ENCODE measurements at places on chromosomes 6 and 20.

- DNase-seq = no peak
These were observed 3.3 kb upstream of the RSPO3 start for GRCh38 chr6:127115084-127115655.

DNA sequence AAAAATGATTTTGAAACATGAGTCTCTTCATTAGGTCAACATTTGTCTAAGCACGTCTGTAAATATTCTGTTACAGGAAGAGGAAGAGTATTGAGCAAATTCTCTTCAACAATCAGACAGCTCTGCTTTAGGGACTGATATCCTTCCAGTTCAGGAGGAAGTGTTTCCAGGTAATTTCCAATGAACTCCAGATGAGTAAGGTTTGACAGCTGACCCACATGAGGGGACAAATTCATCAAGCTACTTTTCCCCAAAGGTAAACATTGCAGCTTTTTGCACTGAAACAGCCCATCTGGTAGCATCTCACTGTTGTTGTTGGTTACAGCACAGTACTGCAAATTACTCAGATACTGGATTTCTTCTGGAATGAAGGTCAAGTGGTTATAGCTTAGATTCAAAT, 18.1 kb downstream of the ENPP1 start:
- DNase-seq = no peak

GRCh38 chr20:41137614-41138474, 501 bp downstream of the PLCG1 start:
- DNase-seq = peak; percentile 59

DNA sequence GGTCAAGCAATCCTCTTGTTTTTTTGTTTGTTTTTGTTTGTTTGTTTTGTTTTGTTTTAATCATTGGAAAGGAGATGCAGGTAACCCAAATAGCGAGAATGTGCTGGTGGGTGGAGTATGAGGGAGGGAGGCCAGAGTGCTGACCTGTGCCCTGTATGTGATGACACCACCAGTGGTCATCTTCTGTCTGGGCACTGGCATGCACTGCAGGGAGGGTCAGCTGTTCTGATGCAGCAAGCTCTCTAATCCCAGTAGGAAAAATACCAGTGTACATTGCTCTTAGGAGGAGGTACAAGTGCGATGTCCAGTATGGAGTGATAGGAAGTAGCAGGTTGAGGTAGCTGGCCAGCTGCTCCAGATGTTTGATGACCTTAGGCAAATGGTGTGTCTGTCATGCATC, 2.9 kb upstream of the CST1 start:
- no peak for DNase-seq

- DNase-seq = no peak
These were observed 46.1 kb upstream of the PBOV1 start for GRCh38 chr6:138264372-138264880.

DNA sequence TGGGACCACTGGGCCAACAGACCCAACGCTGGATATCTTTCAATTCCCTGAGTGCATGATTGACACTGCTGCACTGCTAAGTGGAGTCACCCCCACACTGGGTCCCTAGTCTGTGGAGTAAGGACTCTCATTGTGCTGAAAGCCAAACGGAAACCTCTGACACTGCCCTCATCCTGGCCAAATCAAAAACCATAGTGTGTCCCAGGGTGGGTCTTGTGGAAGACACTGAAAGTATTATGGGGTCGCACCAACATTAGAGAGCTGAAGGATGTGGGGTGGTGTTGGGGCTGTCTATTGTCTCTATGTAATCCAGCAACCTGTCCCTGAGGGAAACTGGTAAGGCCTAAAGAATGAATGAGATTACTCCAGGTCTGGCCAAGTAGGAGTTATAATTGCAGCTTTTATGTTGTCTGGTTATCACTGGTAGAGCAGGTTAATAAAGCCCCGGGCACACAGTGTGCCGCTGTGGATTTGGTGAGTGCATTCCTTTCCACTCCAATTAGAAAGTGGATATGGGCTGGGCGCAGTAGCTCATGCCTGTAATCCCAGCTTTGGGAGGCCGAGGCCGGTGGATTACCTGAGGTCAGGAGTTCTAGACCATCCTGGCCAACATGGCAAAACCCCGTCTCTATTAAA, 57.9 kb downstream of the HLA-A start:
- no peak for DNase-seq

DNA sequence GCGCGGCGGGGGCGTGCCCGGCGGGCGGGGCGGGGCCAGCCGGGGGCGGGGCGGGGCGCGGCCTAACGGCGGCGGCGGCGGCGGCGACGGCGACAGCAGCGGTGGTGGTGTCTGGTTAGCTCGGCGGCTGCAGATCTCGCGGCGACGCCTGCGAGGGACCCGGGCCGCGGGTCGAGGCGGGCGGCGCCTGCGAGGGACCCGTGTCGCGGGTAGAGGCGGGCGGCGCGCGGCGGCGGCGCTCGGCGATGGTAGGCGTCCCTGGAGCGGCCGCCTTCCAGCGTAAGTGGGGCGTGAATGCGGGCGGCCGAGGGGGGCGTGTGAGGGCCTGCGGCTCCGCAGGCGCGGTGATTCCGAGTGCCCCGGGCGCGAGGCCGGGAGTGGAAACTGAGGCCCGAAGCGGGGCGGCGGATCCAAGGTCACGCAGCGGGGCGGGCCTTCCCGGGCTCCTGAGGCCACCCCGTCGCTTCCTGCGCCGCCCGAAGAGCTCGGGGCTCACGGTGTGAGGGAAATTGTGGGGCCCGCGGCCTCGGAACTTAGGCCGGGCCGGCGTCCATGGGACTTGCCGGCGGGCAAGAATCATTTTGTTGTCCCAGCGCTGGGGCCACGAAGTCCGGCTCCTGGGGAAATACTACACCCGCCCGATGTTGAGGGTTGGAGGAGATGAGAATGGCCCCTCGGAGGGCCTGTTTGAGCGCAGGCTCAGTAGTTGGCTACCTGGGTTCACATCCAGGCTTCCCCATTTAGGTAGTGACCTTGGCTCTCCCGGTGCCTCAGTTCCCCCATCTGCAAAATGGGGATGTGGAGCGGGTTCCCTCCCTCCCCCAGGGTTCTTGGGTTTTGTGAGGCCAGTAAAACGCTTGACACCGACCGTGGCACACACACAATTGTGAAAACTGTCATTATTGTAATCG, at the start of gene CBFA2T2:
Gene CBFA2T2, plus strand, starts transcription at position 74 of the 911 bp plus-strand sequence. Its CDS starts 172 bp downstream, at position 246.
- no peak for DNase-seq

DNA sequence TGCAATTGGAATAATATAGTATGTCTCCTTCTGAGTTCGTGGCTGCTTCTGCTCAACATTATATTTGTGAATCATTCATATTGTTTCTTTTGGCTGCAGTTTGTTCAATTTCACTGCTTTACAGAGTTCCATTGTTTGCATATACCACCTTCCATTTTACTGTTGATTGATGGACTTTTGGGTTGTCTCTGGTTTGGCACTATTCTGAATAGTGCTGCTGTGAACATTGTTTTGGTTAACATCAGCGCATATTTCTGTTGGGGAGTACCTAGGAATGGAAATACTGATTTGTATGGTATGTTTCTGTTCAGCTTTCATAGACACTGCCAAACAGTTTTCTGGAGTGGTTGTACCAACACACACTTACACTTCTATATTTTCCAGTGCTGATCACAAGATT, 46.9 kb downstream of the UST start:
- no peak for DNase-seq

DNA sequence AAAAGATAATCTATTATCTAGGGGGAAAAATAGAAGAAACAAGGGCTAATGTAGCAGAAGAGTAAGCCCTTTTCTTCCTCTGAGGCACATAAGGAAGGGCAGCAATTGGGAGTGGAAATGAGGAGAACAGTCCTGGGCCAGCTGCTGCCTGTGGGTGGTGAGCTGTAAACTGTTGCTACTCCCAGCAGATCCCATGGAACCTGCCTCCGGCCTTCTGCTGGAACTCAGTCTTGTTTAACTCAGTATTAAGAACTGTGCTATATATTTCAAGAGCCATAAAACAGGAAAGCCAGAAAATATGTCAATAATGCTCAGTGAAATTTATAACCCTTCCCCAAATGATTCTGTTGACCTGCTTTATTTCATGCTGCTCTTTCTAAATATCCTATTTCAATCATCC, 464.2 kb downstream of the COL12A1 start:
- DNase-seq = no peak

- no peak for DNase-seq
These were observed 404.5 kb downstream of the SYNE1 start for GRCh38 chr6:152232501-152233151.

GRCh38 chr6:158630938-158631616, 13.5 kb downstream of the DYNLT1 start:
- DNase-seq = no peak

DNA sequence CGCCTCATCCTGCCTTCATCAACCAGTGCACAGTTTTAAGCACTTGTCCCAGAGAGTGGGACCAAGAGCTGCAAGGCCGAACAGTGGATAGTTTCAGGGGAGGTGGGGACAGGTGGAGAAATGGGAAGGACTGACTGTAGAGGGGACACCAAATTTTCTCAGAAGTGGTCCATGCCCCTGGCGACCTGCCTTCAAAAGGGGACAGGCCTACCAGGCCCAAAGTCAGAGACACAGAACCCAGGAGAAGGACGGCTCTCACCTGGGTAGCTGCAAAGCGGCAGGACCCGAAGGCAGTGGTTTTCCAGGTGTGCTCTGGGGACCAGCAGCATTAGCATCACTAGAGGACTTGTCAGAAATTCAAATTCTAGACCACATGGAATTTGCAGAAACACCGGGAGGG, 5.8 kb downstream of the TFEB start:
- DNase-seq = no peak

- DNase-seq = no peak
These were observed 1.6 kb upstream of the UCKL1 start for GRCh38 chr20:63957690-63958441.

DNA sequence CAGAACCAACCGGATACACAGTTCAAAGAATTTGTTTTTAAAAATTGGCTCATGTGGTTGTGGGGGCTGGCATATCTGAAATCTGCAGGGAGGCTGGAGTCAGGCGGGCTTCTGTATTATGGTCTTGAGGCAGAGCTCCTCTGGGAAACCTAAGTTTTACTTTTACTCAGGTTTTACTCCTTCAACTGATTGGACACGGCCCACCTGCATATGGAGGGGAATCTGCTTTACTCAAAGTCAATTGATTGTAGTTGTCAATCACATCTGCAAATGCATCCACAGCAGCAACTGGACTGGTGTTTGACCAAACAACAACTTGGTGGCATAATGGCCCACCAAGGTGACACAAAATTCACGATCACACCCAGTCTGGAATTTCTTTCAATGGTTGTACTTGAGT, 103.4 kb downstream of the ERMARD start:
- no peak for DNase-seq

- DNase-seq = no peak
These were observed 16.1 kb downstream of the TTK start for GRCh38 chr6:80020381-80021120.

DNA sequence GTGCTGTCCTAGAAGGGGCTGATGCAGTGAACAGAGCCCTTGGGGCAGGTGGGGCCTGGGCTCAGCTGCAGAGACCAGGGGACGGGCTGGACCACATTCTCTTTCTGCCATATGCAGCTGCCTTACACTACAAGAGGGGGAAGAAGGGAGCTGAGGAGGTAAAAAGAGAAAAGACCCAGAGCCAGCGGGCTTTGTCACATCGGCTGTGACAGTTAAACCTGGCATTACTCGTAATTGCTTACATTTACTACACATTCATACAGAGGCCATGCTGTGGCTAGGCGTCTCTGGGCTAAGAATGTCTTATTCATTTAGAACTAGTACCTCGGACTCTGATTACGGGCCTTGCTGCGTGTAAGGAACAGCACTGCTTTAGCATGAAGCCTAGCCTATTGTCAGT, 12.8 kb upstream of the MAS1L start:
- no peak for DNase-seq

- no peak for DNase-seq
These were observed 173.4 kb downstream of the DTNBP1 start for GRCh38 chr6:15489261-15489962.

- DNase-seq = no peak
These were observed 215.4 kb upstream of the RUNX2 start for GRCh38 chr6:45112711-45113110.

DNA sequence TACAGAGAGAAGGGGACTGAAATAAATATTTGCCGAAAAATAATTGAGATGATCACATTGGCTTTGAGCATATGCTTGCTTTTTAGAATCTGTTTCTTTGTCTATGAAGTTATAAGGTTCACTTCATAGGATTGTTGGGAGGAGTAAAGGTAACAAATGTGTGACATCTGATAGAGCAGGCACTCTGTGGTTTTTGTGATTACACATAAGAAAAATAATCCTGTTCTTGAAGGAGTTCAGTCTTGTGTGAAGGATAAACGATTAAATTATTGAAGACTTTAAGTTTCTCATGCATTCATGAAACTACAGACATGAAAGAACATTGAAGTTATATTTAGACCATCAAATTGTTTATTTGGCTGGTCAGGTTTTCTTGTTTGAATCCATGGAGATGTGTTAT, 45.0 kb downstream of the QKI start:
- DNase-seq = no peak

DNA sequence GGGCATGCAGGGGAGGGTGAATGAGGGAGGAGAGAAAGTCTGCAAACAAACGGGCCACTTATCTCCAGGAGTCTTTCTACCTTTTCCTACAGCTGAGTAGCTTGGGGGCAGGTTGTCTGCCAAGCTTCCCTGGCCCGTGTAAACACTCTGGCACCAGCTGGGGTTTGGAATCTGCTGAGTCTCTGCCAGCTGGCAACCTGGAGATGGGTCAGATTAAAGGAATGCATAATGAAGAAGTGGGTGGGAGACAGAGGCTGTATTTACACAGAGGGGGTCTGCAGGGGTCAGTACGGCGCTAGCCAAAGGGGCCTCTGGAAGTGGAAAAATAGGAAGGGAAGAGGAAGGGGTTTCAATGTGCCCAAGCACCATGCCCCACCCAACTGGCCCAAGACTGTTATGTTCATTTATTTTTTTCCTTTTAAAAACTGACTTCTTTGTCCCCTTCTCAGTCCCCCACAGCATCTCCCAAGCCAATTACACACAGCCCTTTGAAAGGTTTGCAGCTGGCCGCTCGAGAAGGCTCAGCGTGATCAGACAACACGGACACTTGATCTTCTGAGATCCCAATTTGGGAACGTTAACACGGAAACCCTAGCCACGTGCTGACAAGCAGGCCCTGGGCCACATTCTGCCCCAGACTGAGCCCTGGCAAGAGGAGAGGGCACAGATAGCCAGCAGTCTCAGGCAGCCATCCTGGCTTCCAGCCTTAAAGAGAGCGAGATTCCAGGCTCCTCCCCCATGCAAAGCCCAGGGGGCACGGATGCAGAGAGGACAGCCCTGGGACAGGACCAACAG, 25.2 kb downstream of the TRAM2 start:
- DNase-seq = peak; percentile 26

DNA sequence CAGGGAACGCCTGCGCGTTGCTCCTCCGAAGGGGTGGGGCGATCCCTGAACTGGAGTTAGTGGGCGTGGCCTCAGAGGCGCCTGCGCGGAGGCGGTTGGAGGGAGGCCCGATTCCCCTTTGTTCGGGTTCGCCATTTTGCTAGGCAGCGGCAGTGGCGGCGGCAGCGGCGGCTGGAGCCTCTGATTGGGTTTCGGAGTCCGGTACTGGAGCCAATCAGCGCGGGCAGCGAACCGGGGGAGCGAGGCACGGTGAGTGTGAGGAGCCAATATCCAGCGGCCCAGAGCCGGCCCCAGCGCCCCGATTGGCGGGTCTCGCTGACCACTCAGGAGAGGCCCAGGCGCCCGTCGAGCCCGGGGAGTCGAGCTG, at the start of gene NFYA:
Gene NFYA, plus strand, starts transcription at position 139 of the 367 bp plus-strand sequence. CDS start 6,116 bp downstream, outside the sequence.
- DNase-seq = no peak

All from neural crest cell (in vitro differentiated cells).